ENCODE measurements at places on chromosomes 11 and 22. TPM values are rescaled to one million over a fixed set of nuclear protein-coding genes. Genes with fewer than 3 reads are reported as not detected.

- H3K27ac ChIP-seq = no peak overlapping the region
- H3K4me1 ChIP-seq = no peaks in the 10 kb centered on the region
- H3K4me3 ChIP-seq = no peak overlapping the region
Measured at GRCh38 chr11:105054723-105055493, 9.8 kb upstream of the CARD16 start.

Gene LSP1
- 327 TPM for total RNA-seq

GRCh38 chr11:47087801-47088200, 88.9 kb downstream of the ARFGAP2 start:
- H3K4me3 ChIP-seq = no peak overlapping the region
- DNase-seq = no peak
- no peaks in the 10 kb centered on the region for H3K27me3 ChIP-seq

GRCh38 chr11:64445651-64446050, 86.7 kb downstream of the RPS6KA4 start:
- peaks cover 18% of the 10 kb centered on the region for H3K4me1 ChIP-seq
- H3K4me3 ChIP-seq = no peak overlapping the region
- H3K27me3 ChIP-seq = peaks cover 5% of the 10 kb centered on the region
- no peaks in the 10 kb centered on the region for H3K36me3 ChIP-seq

- no peak for DNase-seq
- H3K4me3 ChIP-seq = no peak overlapping the region
- no peaks in the 10 kb centered on the region for H3K4me1 ChIP-seq
- H3K27me3 ChIP-seq = peaks cover 3% of the 10 kb centered on the region
Measured at GRCh38 chr22:35910926-35911325, 117.7 kb downstream of the RBFOX2 start.

Gene C1QTNF5
- total RNA-seq = not detected

DNA sequence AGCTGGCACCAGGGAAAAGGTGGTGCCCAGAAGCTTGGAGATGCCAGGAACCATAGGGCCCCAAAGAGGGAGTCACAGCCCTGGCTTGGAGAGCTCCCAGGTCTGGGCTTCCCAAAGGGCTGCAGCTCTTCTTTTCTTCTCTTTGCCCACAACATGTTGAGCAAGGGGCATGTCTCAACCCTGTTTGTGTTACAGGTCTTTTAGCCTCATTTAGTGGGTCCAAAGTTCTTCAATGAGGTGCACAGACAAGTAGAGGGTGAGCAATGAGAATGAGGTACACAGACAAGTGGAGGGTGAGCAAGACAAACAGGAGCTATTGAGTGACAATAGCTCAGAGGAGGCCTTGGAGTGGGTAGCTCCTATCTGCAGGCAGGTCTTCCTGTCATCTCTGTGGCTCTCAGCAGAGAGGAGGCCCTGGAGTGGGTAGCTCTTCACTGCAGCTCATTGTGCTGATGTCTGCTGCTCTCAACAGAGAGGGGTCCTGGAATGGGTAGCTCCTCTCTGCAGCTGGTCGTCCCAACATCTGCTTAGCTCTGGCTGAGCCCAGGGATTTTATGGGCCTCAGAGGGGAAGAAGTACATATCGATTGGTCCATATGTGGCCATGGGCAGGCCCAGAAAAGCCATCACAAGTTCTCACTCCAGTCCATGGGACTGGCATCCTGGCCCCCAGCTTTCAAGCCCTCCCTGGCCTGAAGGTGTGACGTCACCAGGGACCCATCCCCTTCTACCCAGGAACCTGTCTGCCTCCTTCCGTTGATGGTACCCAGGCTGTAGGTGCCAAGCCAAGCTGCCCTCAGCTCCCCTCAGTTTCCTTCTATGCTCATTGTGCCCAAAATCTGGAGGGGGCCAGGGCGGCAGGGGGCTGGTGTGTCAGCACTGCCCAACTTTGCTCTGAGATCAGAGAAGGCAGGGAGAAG, 34.9 kb downstream of the WBP2NL start:
- no peaks in the 10 kb centered on the region for H3K36me3 ChIP-seq
- H3K27me3 ChIP-seq = no peaks in the 10 kb centered on the region
- peaks cover 11% of the 10 kb centered on the region for H3K4me1 ChIP-seq
- H3K27ac ChIP-seq = no peak overlapping the region

DNA sequence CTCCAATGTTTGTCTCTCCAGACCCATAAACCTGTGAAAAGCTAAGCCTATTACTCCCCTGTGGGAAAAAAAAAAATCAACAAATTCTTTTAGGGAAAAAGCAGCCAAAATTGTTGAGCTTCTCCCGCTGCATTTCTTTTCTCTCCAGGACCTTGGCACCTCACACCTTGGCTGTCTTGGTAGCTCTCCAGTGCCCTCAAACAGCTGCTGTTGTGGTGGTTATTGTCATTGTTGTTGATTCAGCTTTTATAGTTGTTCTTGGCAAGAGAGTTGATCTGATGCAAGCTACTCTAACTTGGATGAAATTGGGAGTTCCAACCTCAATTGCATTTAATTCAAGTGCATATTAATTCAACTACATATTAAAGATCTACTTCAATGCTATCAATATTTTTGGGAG, 516.9 kb upstream of the LARGE1 start:
- no peaks in the 10 kb centered on the region for H3K27me3 ChIP-seq
- H3K4me3 ChIP-seq = no peak overlapping the region
- H3K36me3 ChIP-seq = no peaks in the 10 kb centered on the region
- DNase-seq = no peak
- H3K27ac ChIP-seq = no peak overlapping the region

- peaks cover 5% of the 10 kb centered on the region for H3K4me1 ChIP-seq
- H3K4me3 ChIP-seq = no peak overlapping the region
- no peaks in the 10 kb centered on the region for H3K27me3 ChIP-seq
- no peak for DNase-seq
- H3K27ac ChIP-seq = no peak overlapping the region
- no peaks in the 10 kb centered on the region for H3K36me3 ChIP-seq
Measured at GRCh38 chr11:128582496-128583366, 4.6 kb downstream of the ETS1 start.

Gene FAM181B
- 0.11 TPM for total RNA-seq

Data from CD4-positive, alpha-beta memory T cell (primary cell).